ENCODE measurements at places on chromosomes 4 and X.

DNA sequence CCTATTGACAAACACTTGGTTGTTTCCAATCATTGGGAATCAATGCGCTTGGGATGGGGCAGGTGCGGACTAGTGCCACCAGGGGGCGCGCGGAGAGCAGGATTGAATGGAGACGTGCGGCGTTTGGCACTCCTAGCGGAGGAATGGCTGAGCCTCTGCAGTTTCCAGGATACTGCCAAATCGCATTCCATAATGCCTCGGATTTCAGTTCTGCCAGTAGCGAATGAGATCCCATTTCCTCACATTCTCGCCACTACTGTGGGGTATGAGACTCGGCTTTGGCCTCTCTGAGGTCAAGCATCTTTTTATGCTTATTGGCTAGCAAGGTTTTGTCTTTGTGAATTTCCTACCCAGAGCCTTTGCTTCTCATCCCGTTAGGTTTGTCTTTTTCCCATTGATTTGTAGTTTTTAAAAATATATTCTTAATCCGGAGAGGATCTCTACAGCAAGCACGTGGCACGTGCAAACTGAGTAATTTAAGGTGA lies 28.7 kb downstream of the CLDN34 start:
- DNase-seq: no peak
- no peaks in the 10 kb centered on the region for H3K27me3 ChIP-seq
- no peaks in the 10 kb centered on the region for H3K36me3 ChIP-seq
- H3K4me3 ChIP-seq: no peak overlapping the region

DNA sequence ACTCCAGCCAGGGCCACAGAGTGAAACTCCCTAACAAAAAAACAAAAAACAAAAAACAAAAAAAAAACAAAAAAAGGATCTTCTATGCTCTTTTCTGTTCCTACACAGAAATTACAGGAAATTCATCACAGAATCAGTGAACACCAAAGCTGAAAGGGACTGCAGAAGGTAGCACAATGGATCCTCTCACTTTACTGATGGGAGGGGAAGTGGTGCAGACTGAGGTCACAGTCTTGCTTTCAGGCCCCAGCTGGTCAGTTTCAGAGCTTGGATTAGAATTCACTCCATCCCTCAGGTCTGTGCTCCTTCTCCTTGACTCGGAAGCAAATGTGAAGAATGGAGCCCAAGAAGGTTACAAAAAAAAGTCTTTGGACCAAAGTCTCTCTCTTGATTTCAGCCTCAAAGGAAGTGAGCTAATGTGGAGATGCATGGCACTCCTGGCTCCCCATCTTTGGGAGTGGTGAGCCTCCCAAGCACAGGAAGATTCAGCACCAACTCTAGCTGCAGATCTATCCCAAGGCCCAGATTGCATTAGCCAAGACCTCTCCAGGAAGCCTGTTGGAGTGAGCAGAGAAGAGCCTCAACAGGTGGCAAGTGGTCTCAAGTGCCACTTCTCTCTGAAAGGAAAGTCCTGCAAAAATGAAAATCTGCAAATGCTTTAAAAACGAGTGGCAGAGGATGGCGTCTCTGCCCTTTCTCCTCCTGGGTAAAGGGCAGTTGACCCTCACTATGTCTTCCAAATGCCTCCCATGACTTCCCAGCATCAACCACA lies 176.0 kb downstream of the MAML3 start:
- DNase-seq: no peak
- H3K4me1 ChIP-seq: peaks cover 2% of the 10 kb centered on the region
- no peaks in the 10 kb centered on the region for H3K36me3 ChIP-seq

- no peak for DNase-seq
- H3K4me3 ChIP-seq: no peak overlapping the region
- H3K36me3 ChIP-seq: no peaks in the 10 kb centered on the region
- H3K27ac ChIP-seq: no peak overlapping the region
Measured at GRCh38 chr4:74598611-74599325, 153.8 kb downstream of the AREG start.

DNA sequence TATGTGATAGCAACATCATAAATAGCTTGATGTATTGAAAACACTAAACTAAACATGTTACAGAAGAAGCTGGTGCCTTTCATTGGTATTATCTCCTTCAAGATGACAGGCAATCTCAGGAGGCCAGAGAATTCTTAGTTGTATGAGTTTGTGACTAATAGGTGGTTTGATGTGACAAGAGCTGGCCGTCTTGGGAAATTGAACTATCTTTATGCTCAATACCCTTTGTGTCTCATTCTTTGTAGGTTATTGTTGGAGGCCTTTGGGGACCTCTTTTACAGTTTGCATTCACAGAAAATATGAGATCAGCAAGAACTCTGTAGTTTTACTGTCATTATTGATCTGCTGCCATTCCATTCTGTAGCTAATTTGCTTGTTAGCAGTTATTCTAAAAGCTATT lies 659.2 kb upstream of the PITX2 start:
- no peaks in the 10 kb centered on the region for H3K4me1 ChIP-seq
- no peak overlapping the region for H3K27ac ChIP-seq
- H3K36me3 ChIP-seq: no peaks in the 10 kb centered on the region
- no peak for DNase-seq

GRCh38 chrX:19616959-19617358 lies 101.7 kb upstream of the MAP3K15 start:
- no peak overlapping the region for H3K4me3 ChIP-seq
- H3K36me3 ChIP-seq: no peaks in the 10 kb centered on the region

GRCh38 chrX:132426695-132427281 lies 62.0 kb downstream of the MBNL3 start:
- H3K27ac ChIP-seq: no peak overlapping the region
- no peaks in the 10 kb centered on the region for H3K27me3 ChIP-seq
- H3K36me3 ChIP-seq: no peaks in the 10 kb centered on the region
- DNase-seq: no peak
- no peaks in the 10 kb centered on the region for H3K4me1 ChIP-seq
- H3K4me3 ChIP-seq: no peak overlapping the region

GRCh38 chr4:86221002-86221401 lies 138.9 kb downstream of the MAPK10 start:
- peaks cover 5% of the 10 kb centered on the region for H3K36me3 ChIP-seq
- H3K4me3 ChIP-seq: no peak overlapping the region
- peak; percentile 43 for DNase-seq

GRCh38 chr4:138910195-138910913 lies 105.2 kb upstream of the NOCT start:
- no peaks in the 10 kb centered on the region for H3K27me3 ChIP-seq
- no peak for DNase-seq
- no peaks in the 10 kb centered on the region for H3K36me3 ChIP-seq
- peaks cover 9% of the 10 kb centered on the region for H3K4me1 ChIP-seq
- H3K4me3 ChIP-seq: no peak overlapping the region
- no peak overlapping the region for H3K27ac ChIP-seq

DNA sequence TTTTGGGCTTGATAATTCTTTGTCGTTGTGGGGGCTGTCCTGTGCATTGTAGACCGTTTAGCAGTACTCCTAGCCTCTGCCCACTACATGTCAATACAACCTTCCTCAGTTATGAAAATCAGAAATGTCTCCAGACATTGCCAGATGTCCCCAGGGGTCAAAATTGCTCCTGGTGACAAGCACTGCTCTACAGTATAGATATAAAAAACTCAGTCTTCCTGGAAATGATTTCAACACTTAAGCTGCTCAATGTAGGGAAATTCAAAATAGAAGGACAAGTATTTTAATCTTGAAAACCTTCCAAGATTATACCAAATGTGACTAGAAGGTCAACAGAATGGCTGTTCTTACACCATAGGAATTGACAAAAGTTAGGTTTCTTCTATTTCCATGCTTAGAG lies 288.7 kb upstream of the MAGEB2 start:
- H3K27me3 ChIP-seq: no peaks in the 10 kb centered on the region
- H3K27ac ChIP-seq: peak overlapping the region; percentile 80
- H3K36me3 ChIP-seq: no peaks in the 10 kb centered on the region
- H3K4me3 ChIP-seq: no peak overlapping the region
- H3K4me1 ChIP-seq: peaks cover 2% of the 10 kb centered on the region
- DNase-seq: no peak

DNA sequence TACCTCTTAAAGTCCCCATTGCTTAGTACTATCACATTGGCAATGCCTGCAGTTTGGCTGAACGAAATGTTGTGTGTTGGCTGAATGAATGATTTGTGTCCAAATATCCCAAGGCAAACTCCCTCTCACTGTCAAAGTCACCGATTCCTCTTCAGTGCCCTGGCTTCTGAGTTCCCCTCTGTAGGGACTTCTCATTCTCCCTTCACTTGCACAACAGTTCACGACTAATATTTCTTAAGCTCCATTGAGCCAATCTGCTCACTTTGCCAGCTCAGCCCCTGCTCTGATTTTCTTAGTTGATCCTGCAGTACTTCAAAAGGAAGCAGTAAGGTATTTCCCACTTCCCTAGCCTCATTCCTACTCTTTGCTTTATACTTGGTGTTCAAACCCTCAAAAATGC lies 21.9 kb upstream of the PACRGL start:
- no peak for DNase-seq
- no peaks in the 10 kb centered on the region for H3K36me3 ChIP-seq
- H3K27me3 ChIP-seq: no peaks in the 10 kb centered on the region
- H3K4me1 ChIP-seq: no peaks in the 10 kb centered on the region

GRCh38 chr4:108291137-108291536 lies 122.4 kb upstream of the LEF1 start:
- DNase-seq: no peak
- no peak overlapping the region for H3K27ac ChIP-seq
- H3K36me3 ChIP-seq: no peaks in the 10 kb centered on the region
- no peaks in the 10 kb centered on the region for H3K4me1 ChIP-seq
- no peak overlapping the region for H3K4me3 ChIP-seq
- H3K27me3 ChIP-seq: no peaks in the 10 kb centered on the region

GRCh38 chrX:77565278-77565677 lies 118.1 kb downstream of the FGF16 start:
- no peaks in the 10 kb centered on the region for H3K36me3 ChIP-seq
- no peak overlapping the region for H3K27ac ChIP-seq
- no peak overlapping the region for H3K4me3 ChIP-seq

DNA sequence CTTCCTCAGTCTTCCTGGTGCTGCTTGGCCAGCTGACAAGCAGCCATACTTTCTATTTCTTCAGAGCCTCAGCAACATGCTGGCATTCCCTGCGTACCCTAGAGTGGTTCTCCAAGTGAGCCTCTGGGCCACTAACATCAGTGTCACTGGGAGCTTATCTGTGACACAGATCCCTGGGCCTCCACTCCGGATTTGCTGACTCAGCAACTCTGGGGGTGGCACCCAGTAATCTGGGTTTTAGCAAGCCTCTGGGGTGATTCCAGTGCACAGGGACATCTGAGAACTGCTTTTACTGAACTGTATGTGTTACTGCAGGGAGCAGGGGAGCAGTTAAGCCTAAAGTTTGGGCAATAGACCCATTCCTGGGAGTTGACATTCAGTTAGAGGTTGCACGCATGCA lies 28.2 kb upstream of the HMGB3 start:
- H3K27me3 ChIP-seq: peaks cover 7% of the 10 kb centered on the region
- no peak overlapping the region for H3K4me3 ChIP-seq
- no peaks in the 10 kb centered on the region for H3K4me1 ChIP-seq
- H3K27ac ChIP-seq: no peak overlapping the region

DNA sequence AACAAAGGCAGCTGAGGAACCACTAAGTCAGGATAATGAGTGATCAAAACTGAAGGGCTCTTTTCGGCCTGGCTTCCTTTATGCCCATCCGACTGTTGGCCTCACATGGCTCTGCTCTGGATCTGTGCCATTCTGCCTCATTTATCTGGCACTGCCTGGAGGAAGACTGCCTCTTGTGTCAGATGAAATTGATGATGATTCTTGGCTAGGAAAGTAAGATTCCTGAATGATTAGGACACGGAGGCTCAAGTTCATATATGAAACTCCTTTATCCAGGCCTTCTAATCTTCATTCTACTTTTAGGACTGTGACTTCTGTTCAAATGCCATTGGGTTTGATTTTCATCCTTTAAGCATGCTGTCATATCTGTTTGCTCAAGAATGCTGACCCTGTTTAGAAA lies 475.4 kb upstream of the RPS6KA3 start:
- H3K27ac ChIP-seq: no peak overlapping the region
- H3K27me3 ChIP-seq: no peaks in the 10 kb centered on the region
- H3K4me1 ChIP-seq: no peaks in the 10 kb centered on the region
- no peaks in the 10 kb centered on the region for H3K36me3 ChIP-seq
- DNase-seq: no peak

- no peaks in the 10 kb centered on the region for H3K27me3 ChIP-seq
- no peak for DNase-seq
- H3K4me3 ChIP-seq: no peak overlapping the region
- H3K4me1 ChIP-seq: peaks cover 6% of the 10 kb centered on the region
- no peak overlapping the region for H3K27ac ChIP-seq
- H3K36me3 ChIP-seq: no peaks in the 10 kb centered on the region
Measured at GRCh38 chr4:56115898-56116297, 167.2 kb downstream of the CEP135 start.

All from neuronal stem cell (in vitro differentiated cells).